T47D (cell line): ENCODE measurements at places on chromosomes 6 and 20.

GRCh38 chr6:51842804-51843378 lies 244.5 kb downstream of the PKHD1 start:
- no peak for DNase-seq

DNA sequence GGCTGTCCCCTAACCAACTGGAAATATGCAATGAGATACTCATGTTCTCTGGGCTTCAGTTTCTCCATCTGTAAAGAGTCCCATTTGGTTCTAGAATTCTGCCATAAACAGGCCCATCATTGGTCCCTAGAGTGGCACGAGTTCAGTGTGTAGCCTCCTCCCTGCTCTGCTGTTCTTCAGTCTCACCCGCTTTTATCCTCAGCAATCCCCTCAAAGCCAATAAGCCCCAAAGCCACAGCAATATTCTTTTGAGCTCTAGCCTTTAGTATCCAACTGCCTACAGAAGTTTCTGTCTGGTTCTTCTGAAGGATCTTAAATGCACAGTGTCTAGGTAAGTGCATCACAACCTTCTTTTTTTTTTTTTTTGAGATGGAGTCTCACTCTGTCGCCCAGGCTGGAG lies 9.8 kb upstream of the MRPS18A start:
- DNase-seq = no peak

- no peak for DNase-seq
These were observed 16.7 kb downstream of the LEMD2 start for GRCh38 chr6:33772082-33772830.

GRCh38 chr6:11318835-11319813 lies 86.7 kb upstream of the NEDD9 start:
- DNase-seq = no peak

GRCh38 chr20:50735813-50736212 lies 4.4 kb downstream of the PARD6B start:
- DNase-seq = no peak

GRCh38 chr6:7851780-7852179 lies 58.8 kb downstream of the TXNDC5 start:
- no peak for DNase-seq

DNA sequence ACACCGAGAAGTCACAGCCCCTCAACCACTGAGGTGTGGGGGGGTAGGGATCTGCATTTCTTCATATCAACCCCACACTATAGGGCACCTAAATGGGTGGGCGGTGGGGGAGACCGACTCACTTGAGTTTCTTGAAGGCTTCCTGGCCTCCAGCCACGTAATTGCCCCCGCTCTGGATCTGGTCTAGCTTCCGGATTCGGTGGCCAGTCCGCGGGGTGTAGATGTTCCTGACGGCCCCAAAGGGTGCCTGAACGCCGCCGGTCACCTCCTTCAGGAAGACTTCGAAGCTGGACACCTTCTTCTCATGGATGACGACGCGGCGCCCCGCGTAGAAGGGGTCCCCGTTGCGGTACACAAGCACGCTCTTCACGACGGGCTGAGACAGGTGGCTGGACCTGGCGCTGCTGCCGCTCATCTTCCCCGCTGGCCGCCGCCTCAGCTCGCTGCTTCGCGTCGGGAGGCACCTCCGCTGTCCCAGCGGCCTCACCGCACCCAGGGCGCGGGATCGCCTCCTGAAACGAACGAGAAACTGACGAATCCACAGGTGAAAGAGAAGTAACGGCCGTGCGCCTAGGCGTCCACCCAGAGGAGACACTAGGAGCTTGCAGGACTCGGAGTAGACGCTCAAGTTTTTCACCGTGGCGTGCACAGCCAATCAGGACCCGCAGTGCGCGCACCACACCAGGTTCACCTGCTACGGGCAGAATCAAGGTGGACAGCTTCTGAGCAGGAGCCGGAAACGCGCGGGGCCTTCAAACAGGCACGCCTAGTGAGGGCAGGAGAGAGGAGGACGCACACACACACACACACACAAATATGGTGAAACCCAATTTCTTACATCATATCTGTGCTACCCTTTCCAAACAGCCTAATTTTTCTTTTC lies at the start of gene DCDC2:
TSS of gene DCDC2 (minus strand) at position 724 of the 883 bp plus-strand sequence. CDS start at position 415, 309 bp downstream.
- peak; percentile 97 for DNase-seq

- no peak for DNase-seq
These were observed 151.6 kb downstream of the EPM2A start for GRCh38 chr6:145583753-145584152.

GRCh38 chr20:50360218-50360672 lies 149.9 kb upstream of the PTPN1 start:
- no peak for DNase-seq

DNA sequence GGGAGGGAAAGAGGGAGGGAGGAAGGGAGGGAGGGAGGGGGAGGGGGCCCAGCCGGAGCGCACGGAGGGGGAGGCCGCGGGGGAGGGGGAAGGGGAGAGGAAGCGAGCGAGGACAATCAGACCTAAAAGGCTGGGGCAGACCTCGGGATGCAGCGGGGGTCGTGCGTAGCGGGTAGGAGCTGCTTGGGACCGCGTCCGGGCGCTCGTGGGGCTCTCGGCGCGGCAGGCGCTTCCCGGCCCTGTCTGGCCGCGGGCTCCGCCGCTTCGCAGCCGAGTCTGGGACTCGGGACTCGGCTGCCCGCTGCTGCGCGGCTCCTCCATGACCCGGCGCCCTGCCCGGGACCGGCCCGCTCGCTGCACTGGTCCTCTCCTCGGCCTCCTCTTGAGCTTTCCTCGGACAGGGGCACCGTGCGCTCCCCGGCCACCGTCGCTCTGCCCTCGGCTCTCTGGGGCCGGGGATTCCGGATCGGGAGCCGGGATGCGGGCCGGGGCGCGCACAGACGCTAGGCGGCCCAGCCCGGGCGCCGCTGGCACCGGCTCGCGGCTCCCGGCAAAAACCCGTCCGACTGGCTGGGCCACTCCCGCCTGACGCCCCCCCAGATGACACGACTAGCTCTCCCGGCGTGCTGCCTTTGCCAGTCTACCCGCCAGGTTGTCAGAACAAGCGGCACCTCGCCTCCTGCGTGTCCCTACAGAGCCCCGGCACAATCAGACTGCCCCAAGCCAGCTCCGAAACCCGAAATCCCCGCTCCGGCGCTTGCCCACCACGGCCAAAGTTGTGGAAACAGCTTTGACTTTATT lies 2.2 kb downstream of the TFAP2A start:
- DNase-seq = no peak

GRCh38 chr6:168124158-168124557 lies 45.1 kb upstream of the FRMD1 start:
- DNase-seq = no peak

- DNase-seq = no peak
These were observed 717 bp upstream of the ASF1A start for GRCh38 chr6:118893064-118893806.

- no peak for DNase-seq
These were observed 301.2 kb downstream of the PLCB1 start for GRCh38 chr20:8433291-8433690.

GRCh38 chr6:130276507-130276906 lies 53.8 kb upstream of the SAMD3 start:
- DNase-seq = no peak

GRCh38 chr6:34378470-34378869 lies 14.0 kb downstream of the NUDT3 start:
- no peak for DNase-seq

- DNase-seq = no peak
These were observed 61.2 kb downstream of the IGF2R start for GRCh38 chr6:160030103-160030502.

- no peak for DNase-seq
These were observed 56.2 kb downstream of the ADNP start for GRCh38 chr20:50874758-50875665.

GRCh38 chr6:3412779-3413500 lies 43.9 kb downstream of the SLC22A23 start:
- no peak for DNase-seq

DNA sequence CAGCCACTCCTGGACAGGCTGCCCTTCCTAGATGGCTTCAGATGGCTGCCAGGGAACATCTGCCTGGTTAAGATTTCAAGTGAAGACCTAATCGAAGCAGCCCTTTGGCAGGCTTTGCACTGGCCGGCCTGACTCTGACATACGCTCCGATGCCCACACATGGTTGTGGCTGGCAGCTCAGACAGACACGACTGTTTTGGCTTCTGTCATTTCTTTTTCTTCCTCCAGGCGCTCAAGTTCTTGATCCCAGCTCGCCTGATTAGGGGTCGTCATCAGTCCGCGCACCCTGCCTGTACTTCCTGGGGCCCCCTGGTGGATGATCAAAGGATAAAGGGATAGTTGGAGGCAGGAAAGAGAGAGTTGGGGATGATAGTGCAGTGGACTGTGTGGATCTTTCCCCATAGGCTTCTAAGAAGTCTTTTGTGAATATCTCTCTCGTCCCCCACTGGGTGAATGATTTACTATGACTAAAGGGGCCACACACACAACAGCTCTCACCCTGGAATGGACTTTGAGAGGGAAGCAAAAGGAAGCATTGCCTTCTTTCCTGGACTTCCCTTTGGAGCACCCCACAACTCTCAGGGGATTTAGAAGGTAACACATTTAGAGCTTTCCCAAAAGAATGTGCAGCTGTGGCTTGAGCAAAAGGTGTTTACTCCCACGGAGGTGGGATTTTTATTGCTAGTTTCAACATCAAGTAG lies 21.4 kb upstream of the TRAM2 start:
- peak; percentile 67 for DNase-seq

- no peak for DNase-seq
These were observed 116.3 kb upstream of the QKI start for GRCh38 chr6:163298079-163298830.

- DNase-seq = no peak
These were observed 257.7 kb upstream of the MARCKS start for GRCh38 chr6:113599444-113599843.

DNA sequence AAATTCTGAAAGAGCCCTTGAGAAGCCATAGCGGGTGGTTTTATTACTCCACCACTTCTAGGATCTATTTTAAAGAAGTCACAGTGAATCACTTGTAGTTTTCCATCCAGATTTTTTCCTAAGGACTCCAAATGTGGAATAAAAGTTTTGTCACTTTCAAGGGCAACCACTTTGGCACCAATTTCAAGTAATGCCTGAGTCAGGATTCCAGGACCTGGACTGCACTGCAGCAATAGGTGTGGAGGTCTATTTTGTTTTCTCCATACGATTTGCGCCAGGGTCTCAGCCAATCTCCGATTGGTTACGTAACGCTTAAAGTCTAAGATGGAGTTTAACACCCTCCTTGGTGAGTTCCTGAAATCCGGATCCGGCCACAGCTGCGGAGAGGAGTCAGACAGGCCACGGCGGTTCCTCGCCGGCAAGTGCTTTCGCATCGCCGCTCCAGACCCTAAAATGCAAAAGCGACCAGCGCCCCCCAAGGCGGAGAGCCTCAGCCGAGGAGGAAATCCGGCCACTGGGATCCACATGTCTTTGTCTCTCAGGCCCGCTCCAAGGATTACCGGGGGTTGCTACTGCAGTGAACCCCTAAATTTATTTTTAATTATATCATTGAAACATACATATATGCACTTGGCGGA lies 18.6 kb upstream of the PPP1R3G start:
- DNase-seq = no peak

GRCh38 chr6:75588948-75589347 lies 12.7 kb upstream of the SENP6 start:
- DNase-seq = no peak

DNA sequence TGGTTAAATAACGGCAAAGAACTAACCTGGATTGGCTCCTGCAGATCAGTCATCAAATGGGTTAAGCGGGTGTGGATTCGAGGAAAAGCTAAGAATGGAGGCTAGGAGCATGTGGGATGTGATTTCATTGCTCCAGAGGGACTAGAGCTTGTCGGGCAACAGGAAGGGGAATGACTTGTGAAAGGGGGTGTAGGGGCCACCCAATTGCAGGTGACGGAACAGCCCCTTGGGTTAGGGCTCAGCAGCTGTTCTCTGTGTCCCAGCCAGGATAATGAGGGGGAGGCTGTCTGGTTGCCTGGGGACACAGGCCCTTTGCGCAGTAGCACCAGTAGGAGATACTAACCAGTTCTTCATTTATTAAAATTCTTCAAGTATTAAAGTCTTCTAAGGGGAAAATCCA lies 25.0 kb upstream of the MRPS18A start:
- no peak for DNase-seq

- no peak for DNase-seq
These were observed 104.0 kb downstream of the ARHGAP18 start for GRCh38 chr6:129605967-129606366.

- no peak for DNase-seq
These were observed 16.5 kb upstream of the SPAG4 start for GRCh38 chr20:35598899-35599775.
